ENCODE measurements at places on chromosomes 2 and 18.

GRCh38 chr2:98463081-98463481 is 18.4 kb downstream of the INPP4A start:
- no peak for DNase-seq

GRCh38 chr18:23401400-23402347 is 51.4 kb upstream of the RIOK3 start:
- no peak for DNase-seq

DNA sequence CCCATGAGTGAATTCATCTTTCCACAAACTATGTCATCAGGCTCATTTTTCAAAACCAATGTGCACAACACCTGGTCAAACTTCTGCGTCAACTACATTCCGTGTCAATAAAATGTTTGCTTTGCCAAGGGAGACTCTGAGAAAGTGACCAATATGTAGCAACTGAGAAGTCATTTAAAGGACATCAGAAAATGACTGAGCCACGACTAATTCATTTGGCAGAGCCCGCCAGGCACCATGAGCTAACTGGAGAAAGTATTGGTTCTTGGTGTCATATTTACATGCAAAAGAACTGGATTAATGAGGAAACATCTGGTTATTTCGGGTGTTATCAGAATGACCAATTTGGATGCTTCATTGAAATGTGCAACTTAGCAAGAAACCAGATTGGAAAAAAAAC is 7.2 kb downstream of the RND3 start:
- no peak for DNase-seq

- DNase-seq: no peak
These were observed 6.3 kb downstream of the TLK1 start for GRCh38 chr2:171154348-171154747.

All from mesenteric fat pad (tissue), 1 donor.